ENCODE measurements at places on chromosomes 4 and X.

DNA sequence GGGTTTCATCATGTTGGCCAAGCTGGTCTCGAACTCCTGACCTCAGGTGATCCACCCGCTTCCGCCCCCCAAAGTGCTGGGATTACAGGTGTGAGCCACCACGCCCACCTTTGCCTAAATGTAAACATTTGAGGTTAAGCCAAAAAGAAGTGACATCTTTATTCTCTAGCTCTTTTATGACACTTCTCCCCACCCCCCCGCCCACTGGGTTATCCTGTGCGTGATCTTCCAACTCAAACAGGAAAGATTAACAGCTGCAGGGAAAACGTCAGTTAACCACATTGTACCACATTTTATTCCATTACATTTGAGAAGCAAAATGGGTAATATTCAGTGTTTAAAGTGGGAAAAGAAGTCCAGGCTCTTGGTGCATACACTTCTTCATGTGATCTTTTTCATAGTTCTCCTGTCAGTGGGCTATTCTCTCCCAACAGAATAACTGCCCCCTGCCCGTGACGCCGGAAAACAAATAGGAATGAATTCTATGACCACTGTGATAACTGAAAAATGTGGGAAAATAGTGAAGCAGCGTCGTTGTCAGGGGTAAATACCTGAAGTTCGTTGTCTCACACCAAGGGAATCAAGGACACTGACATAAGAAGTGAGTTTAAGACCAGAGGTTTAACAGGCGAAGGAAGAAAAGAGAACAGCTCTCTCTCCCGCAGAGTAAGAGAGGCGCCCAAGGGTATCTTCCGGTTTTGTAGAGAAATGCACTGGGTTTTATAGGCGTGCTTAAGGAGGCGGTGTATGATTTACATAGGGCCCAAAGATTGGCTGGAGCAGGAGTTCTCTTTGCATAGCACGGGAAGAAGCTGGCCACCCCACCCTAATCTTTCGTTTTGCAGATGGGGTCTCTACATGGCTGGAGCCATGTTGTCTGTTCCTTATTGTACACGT lies 9.7 kb upstream of the SRD5A3 start:
- no peak for DNase-seq

- no peak for DNase-seq
Observed at GRCh38 chr4:27684610-27685011, 824.0 kb downstream of the STIM2 start.

DNA sequence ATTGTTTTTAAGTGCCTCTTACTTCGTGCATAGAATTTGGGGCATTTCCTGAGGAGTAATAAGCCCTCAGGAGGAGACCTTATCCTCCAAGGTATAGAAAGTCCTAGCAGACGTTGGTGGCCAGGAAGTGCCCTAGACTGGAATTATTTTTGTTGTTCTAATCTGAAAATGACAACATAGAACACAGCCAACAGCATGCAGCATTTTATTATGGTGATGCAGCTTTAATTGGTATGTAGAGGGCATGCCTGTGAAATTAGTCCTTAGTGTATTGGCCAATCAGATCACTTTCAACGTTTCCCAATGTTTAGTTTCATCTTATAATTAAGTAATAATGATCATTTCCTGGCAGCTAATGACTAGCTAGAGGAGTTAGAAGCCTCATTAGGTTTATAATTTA lies 199.2 kb downstream of the SHROOM3 start:
- peak; percentile 47 for DNase-seq

GRCh38 chr4:122689972-122690371 lies 42.5 kb upstream of the BBS12 start:
- no peak for DNase-seq
